GM20000 (cell line): ENCODE measurements at places on chromosomes 1 and 21.

- DNase-seq: no peak
These were observed 1353.9 kb downstream of the NCAM2 start for GRCh38 chr21:22352088-22352487.

- DNase-seq: no peak
These were observed 36.5 kb upstream of the ZP4 start for GRCh38 chr1:237927198-237927597.

GRCh38 chr1:227042292-227042691 lies 102.2 kb downstream of the COQ8A start:
- no peak for DNase-seq

- peak; percentile 23 for DNase-seq
These were observed 23.7 kb downstream of the LRRC8B start for GRCh38 chr1:89548122-89548857.

DNA sequence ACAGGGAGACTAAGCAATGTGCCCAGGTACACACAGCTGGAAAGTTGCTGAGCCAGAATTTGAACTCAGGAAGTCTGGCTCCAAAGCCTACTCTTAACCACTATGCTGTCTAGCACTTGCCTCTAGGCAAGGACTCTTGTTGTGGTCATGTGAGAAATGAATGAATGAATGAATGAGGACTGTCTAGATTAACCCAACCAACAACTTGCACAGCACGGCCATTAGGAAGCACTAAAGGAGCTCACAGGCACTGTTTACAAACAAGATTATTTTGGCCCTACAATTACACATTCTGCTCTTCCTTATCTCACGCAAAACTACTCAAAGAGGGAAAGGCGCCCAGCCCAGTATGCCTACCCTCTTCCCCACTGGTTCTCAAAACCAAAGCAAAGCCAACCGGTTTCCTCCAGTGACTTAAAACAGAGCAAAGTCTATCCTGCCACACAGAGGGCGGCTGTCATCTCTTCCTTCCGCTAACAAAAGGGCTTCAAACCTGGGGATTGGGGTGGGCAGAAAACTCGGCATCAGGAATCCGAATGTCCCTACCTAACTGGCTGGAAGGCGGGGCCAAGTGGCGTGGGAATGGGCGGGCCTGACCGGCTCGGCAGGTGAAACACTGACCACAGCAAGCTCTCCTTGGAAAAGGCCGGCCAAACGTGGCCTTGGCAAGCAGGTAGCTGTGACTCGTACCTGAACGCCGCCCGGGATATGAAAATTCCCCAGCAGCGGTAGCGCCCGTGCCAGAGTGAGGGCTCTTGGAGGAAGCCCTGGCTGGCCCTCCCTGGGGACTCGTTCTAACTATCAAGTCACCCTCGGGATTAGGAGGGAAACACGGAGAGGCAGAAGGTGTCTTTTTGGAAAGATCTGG lies 948 bp downstream of the STK40 start:
- DNase-seq: peak; percentile 29

DNA sequence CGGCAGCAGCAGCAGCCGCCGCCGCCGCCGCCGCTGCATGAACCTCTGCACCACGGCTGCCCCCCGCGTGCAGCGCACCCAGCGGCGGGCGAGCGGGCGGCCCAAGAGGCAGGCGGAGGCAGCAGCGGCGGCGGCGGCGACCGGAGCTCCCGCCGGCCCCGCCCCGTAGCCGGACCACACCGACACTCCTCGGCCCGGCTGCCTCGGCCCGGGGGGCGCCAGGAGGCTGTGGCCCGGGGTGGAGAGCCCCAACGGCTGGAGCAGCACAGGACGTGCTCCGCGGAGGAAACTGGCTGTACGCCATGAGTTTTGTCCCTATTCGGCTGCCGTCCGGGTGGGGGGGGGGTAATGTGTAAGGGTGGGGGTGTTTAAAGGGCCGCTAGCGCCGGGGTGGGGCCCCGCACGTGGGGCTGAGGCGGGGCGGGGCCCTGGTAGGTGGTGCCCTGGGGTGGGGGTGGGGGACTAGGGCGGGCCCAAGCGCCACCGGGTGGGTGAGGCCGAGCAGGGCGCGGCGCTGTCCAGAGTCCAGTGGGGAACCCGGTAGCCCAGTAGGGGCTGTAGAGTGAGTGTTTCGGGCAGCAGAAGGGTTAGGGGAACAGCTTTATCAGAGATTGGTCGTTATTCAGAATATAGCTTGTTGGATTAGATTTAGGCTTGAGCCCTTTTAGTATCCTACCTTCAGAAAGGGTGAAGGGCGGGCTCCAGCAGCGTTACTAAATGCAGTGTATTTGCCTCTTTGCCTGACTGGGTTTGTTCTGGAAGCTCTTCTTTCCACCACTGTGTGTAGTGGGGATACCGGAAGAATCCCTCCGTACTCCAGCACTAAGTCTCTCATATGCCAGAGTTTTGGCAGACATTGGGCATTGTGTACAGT lies at the start of gene FAM78B:
Gene FAM78B, minus strand, starts transcription at position 304 of the 874 bp plus-strand sequence. CDS start 753 bp downstream, outside the sequence.
- DNase-seq: peak; percentile 93

- peak; percentile 81 for DNase-seq
These were observed 3.0 kb downstream of the ITLN2 start for GRCh38 chr1:160951443-160952128.

DNA sequence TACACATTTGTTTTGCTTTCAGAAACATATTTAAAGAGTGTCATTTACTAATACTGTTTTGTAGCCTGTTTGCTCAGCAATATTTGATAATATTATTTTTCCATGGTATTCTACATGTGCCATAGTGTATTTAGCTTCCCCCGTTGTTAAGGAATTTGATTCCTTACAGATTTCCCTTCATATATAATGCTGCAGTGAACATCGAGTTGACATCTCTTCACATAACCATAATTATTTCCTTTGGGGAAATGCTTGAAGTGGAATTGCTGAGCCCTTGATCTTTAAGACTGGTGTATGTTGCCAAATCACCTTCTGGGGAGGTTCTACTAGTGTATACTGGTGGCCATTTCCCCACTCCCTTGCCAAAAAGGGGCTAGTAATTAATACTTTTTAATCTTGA lies 42.6 kb downstream of the FAM163A start:
- no peak for DNase-seq
